ENCODE measurements at places on chromosomes 3 and 15. TPM values are rescaled to one million over a fixed set of nuclear protein-coding genes. Genes with fewer than 3 reads are reported as not detected.

- peak; percentile 3 for DNase-seq
These were observed 86.2 kb downstream of the NPAP1 start for GRCh38 chr15:24761704-24762302.

Gene SLC35G2
- total RNA-seq = 14.3 TPM

GRCh38 chr15:28993051-28993719 is 107.4 kb downstream of the APBA2 start:
- no peak for DNase-seq

- no peak for DNase-seq
These were observed 222.2 kb upstream of the PDZRN3 start for GRCh38 chr3:73846951-73847350.

DNA sequence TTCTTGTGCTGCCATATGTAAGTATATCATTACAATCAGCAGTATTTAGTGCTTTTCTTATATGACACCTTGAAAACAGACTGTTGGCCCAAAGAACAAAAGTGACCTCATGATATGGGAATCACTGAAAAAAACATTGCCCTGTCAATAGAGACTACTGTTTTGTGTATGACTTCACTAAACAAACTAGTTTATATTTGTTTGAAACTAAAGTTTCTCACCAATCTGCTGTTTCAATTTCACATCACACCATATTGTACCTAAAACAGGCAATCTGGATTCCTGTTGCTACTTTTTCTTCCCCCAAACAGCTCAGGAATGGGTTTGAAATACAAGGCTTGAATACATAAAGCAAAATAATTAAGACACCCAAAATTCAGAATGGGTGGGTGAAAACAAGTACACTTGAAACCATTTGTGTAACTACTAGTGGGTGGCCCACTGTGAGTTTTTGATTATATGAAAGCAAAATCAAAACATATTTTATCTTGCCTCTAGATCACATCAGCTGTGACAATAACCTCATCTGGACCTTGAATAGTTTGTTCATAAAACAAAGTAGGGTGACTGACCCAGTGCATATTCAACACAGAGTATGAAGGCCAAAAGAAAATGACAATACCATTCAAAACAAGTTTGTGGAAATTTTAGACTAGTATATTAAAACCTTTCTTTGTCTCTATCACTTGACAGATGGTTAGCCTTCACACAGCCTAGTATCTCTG is 5.9 kb downstream of the ZBTB20 start:
- DNase-seq = no peak

Gene DLEC1
- not detected for total RNA-seq

- DNase-seq = no peak
These were observed 110.7 kb upstream of the CNTN4 start for GRCh38 chr3:1987980-1988379.

DNA sequence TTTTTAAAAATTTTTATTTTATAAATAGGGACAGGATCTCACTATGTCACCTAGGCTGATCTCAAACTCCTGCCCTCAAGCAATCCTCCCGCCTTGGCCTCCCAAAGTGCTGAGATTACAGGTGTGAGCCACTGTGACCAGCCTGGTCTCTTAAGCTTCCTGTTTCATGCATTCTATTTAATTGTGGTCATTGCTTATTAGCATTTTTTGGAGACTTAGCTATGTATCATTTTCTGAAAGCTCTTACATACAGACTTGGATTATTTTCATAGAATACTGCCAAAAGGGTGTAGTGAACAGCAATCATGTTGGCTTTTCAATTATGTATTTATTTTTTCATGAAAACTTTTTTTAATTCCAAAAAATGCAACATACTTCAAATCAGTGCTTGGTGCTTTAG is 51.5 kb upstream of the DCUN1D1 start:
- no peak for DNase-seq

DNA sequence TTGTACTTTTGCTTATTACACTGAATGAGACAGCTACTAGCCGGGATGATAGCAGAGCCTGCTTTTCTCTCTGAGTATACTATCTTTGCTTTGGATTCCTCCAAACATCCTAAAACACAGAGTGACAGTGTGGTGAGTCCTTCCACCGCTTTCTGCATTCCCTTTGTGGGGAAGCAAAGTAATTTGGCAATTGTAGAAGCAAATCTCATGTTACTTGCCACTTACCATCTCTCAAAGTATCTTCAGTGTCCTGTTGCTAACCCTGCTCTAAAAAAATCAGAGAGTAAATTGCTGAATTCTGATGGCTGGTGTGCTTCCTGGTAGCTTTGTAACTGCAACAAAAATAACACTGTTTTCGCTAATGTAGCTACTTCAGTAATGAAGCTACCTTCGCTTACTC is 92.4 kb upstream of the LRRFIP2 start:
- peak; percentile 60 for DNase-seq

- no peak for DNase-seq
These were observed 17.4 kb downstream of the MFSD1 start for GRCh38 chr3:158819282-158819681.

Gene SOX2
- total RNA-seq = not detected

Gene TRH
- not detected for total RNA-seq

GRCh38 chr3:40099871-40100270 is 209.6 kb upstream of the EIF1B start:
- DNase-seq = no peak

DNA sequence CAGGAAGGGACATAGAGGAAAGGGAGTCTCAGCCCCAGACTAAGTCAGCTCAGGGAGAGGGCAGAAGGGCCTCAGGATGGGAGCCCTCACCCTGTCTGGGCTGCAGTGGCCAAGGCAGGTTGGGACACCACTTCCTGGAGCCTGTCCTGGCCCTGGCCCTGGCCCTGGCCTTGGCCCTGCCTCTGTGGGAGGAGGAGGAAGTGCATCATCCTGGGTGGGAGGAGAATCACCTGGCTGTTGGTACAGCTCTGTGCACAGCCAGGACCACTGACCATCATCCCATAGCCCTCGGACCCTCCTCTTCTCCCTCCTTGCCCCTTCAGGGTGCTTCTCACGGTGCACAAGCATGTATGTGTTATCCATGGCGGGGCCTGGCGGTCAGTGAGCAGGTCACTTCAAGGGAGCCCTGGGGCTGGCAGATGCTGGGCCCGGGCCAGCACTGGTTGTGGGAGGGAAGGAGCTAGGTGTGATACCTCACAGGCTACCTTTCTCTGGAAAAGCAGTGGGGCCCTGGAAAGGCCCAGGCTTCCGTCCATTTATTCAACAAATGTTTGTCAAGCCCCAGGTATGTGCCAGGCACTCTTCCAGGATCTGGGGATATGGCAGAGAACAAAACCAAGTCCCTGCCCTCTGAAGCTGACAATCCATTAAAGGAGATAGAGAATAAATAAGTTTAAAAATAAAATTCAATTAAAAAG is 8.2 kb upstream of the APEH start:
- no peak for DNase-seq

DNA sequence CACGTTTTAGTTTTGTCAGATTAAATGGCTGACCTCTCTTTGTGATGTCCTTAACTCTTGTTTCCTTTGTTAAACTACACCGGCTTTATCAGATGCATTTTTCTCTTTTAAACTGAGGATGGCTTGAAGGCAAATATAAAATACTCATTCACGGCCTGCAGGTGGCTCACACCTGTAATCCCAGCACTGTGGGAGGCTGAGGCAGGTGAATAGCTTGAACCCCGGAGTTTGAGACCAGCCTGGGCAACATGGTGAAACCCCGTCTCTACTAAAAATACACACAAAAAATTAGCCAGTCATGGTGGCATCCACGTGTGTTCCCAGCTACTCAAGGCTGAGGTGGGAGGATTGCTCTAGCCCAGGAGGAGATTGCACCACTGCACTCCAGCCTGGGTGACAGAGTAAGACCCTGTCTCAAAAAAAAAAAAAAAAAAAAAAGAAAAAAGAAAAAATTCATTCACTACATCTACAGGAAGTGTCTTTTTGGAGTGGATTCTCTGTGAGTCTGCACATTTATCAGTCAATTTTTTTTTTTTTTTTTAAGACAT is 34.7 kb upstream of the SACM1L start:
- DNase-seq = no peak

DNA sequence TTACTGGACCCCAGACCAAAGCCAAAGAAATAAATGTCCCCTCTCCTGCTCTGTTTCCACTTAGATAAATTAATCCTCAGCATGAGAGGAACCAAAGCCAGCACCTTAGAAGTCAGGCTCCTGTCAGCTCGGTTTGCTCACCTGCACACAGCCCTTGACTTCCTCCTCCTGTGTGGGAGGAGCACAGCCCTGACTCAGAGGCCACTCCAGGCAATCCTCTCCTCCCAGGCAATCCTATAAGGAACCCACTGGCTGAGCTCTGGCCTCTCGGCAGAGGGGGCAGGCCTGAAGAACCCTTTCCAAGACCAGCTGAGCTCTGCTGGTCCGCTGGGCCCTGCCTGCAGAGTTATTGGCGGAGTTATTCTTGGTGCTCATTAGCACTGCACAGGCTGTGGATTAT is 30.8 kb downstream of the LIPC start:
- DNase-seq = no peak

Gene MTFMT
- total RNA-seq = 24.8 TPM

- peak; percentile 29 for DNase-seq
These were observed 502.7 kb downstream of the SOX2 start for GRCh38 chr3:182214416-182214815.

Gene CAMP
- not detected for total RNA-seq

DNA sequence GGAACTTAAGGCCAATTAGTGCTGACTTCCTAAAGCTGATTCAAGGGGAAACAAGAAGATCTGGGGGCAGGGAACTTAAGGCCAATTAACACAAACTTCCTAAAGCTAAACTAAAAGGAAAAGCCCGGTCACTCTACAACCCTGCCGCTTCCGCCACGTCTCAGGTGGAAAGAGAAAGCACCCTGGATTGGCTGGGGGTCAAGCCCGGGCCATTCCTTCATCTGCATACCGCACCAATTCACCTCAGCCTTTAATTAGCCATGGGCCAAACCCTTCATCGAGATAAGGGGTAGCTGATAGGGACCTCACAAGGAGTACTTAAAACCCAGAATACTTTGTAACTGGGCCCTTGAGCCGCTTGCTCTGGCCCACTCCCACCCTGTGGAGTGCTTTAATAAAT is 14.4 kb downstream of the TMPRSS7 start:
- no peak for DNase-seq

Gene PLA2G4E
- not detected for total RNA-seq

Gene PRR20G
- total RNA-seq = not detected

GRCh38 chr3:147572970-147573340 is 163.8 kb downstream of the ZIC1 start:
- DNase-seq = peak; percentile 11

DNA sequence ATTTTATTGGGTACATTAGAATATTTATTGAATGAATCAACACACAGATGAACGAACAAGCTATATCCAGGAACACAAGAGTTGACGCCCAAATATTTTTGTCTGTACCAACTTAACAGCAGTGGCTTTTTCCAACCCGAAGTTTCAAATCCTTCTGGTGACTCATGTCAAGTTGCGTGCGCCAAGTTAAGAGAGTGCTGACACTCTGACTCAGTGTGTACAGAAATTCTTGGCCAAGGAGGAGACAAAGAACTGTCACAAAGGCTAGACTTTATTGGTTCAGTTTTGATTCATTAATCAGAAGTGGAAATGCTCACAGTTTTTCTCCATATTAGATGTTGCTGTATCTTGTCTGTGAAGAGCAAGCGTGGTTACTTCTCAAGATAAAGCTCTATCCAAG is 59.6 kb upstream of the TSC22D2 start:
- peak; percentile 92 for DNase-seq

Gene SEMA7A
- total RNA-seq = 11.4 TPM

- peak; percentile 15 for DNase-seq
These were observed 237.7 kb upstream of the WNT5A start for GRCh38 chr3:55724821-55725220.

DNA sequence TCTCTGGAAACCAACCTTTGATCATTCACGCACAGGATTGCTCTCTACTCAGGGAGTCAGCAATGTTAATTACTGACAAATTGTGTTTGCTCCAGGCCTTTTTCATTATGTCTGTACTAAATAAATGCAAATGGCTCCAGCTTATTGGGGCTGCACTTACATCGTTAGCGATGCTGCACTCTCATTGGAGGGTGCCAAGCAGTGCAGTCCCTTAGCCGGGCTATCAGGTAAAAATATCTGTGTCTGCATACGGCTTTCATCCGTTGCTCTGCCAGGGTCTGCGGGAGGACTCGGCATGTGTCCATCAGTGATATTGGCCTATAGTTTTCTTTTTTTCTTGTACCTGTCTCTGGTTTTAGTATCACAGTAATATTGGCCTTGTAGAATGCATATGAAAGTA is 471.5 kb upstream of the CADM2 start:
- no peak for DNase-seq

DNA sequence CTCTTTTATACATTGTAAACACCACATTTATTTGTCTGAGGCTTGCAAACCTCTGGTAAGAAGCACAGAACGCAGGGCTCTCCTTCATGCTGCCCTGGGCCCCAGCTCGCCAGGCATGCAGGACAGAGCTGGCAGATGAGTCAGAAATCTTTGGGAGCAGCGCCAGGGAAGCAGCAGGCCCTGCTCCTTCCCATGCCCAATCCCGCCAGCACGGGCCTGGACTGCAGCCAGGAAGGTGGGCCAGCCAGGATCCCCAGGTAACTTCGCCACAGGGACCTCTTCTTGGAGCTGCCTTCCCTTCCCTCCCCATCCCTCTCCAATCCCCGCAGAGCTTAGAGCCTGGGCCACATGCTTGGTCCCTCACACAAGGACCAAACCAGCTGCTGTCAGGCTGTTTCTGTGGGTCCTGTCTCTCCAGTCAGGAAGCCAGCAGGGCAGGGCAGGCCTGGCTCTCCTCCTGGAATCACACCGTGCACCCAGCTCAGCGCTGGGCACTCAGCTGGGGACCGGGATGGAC is 8.8 kb downstream of the STOML1 start:
- DNase-seq = peak; percentile 85

- peak; percentile 43 for DNase-seq
These were observed 1.0 kb downstream of the UBE2E1 start for GRCh38 chr3:23806534-23807423.

Gene CACNA1D
- total RNA-seq = not detected

- peak; percentile 67 for DNase-seq
These were observed 1.4 kb upstream of the IL17RC start for GRCh38 chr3:9915254-9916141.

GRCh38 chr15:59396211-59396610 is 23.5 kb upstream of the MYO1E start:
- no peak for DNase-seq

DNA sequence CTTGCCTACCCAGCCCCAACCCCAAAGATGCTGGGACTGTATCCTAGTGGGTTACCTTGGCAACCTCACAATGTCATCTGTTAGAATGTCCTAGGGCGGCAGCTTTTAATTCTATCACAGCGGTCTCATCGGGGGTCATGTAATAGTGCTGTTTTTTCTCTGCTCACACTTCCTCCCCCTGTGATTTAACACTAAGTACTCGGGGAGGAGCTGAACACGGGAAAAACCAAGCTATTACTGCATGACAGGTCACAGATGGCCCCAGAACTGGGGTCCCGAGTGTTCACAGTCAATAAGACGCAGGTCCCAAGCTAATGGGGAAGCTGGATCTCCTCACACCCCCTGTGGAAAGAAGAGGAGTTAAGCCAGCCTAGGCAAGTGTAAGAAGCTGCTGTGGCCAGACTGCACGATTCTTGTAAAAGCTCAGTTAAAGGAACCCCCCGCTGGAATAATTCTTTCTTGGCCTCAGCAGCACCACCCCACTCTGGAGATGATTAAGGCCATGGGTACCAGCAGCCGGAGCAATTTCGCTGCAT is 2.5 kb upstream of the RFTN1 start:
- no peak for DNase-seq

GRCh38 chr3:83454353-83454752 is 1504.4 kb upstream of the CADM2 start:
- DNase-seq = no peak

GRCh38 chr15:66764072-66764786 is 62.2 kb downstream of the SMAD6 start:
- DNase-seq = no peak

All from myocyte (in vitro differentiated cells).